ENCODE measurements at places on chromosomes 13 and 19. TPM values are rescaled to one million over a fixed set of nuclear protein-coding genes. Genes with fewer than 3 reads are reported as not detected.

- DNase-seq: no peak
Measured at GRCh38 chr19:52945652-52946321, 16.9 kb downstream of the ZNF816 start.

DNA sequence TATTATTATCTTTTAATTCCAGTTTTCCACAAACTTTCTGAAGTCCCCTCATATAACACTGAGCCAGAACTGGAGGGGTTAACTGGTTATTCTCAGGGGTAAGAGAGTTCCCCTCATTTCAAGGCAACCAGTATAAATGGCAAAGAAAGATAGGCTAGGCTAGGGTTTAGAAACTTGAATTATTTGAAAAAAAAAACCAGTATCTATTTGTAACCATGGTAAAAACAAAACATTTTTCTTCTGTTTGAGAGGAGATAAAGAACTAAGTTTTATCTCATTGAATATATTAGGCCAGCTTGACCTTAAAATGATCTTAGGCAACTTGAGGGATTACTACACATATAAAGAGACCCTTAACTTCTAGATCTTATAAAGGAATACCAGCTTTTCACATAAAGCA lies 19.6 kb downstream of the SUPT20H start:
- no peak for DNase-seq

DNA sequence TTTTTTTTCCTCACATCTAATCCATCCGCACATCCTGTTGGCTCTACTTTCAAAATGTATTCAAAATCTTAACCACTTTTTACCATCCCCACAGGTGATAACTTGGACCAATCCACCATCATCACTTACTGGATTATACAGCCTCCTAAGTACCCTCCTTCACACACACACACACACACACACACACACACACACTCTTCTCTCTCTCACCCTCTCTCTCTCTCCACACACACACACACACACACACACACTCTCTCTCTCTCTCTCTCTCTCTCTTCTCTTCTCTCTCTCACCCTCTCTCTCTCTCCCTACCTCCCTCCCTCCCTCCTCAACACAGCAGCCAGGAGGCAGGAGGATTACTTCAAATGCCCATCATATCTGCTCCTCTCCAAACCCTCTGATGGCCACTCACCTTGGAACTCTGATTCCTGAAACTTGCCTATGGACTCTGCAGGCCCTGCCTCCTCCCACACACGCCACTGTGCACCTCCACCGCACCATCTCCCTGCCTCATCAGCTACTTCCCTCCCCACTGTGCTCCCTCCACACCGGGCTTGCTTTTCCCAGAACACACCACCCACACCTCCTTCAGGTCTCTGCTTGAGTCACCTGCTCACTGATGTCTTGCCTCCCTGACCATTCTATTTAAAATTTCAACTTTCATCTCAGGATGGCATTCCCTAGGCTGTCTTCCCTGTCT lies 39.7 kb downstream of the RCBTB2 start:
- DNase-seq: no peak

DNA sequence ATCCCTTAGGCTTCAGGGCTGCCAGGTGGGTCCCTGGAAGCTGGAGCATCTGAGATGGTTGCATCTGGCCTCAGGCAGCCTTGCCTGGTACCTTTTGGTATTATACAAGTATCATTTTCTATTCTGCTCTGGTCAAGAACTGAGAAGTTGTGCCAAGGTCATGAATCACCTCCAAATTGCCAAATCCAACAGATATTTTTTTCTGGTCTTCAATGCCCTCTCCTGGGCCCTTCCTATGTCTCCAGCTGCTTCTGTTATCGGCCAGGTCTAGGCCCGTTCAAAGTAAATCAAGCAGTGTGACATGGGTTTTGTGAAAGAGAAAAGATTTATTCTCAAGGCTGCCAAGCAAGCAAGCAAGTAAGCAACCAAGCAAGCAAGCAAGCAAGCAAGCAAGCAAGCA lies 271.1 kb upstream of the MAB21L1 start:
- no peak for DNase-seq

DNA sequence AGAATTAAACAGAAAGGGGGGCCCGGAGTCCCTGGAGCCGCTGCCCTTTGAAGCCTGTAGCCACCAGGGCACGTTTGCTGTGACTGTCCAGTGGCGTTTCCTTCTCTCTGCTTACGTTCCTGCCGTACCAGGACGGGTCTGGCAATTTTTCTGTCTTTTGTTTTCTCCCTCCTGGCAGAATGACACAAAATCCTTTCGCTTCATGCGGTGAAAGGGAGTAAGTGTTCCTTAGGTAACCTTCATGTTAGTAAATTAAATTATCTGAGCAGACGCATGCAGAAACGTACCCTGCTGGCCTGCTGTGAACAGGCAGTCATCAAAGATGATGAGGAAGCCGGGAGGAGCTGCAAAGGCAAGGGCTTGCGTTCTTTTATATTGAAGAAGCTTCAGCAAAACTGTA lies 299.3 kb upstream of the ARGLU1 start:
- DNase-seq: no peak

CEP89 gene
- total RNA-seq: 14.8 TPM

NPAS1 gene
- total RNA-seq: 0.14 TPM

U2AF2 gene
- 532 TPM for total RNA-seq
